ENCODE measurements at places on chromosomes 1 and 21. TPM values are rescaled to one million over a fixed set of nuclear protein-coding genes. Genes with fewer than 3 reads are reported as not detected.

- no peak for DNase-seq
Observed at GRCh38 chr1:203083463-203083921, 2.3 kb downstream of the MYOG start.

The CYP2J2 gene
- not detected for total RNA-seq

DNA sequence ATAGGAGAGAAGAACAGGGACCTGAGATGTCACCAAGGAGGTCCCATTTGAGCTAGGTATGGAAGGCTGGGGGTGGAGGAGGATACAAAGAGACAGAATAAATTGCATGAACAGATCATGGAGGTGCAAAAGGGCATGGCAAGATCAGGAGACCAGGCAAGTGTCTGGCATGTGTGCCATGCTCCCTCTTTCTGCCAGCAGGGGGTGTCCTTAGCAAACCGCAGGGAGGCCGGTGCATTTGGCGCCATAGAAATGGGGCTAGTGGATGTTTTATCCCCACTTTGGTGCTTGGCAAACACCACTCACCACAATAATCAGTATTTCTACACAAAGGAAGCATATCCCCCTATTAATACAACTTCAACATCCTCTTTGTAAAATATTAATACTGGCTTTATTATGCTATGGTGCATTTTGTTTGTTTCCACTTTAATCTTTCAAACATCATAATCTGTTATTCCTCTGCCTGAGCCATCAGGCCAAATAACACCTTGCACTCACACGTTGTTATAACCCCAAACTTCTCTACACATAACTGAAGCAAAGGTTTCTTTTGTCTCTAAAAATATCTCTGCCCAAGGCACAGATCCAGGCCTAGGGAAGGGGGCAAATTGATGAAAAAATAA is 25.9 kb downstream of the S100A6 start:
- DNase-seq, result no peak

- no peak for DNase-seq
Observed at GRCh38 chr1:236204656-236205055, 62.3 kb downstream of the GPR137B start.

- DNase-seq, result no peak
Observed at GRCh38 chr1:185938396-185938795, 204.2 kb downstream of the HMCN1 start.
